ENCODE measurements at places on chromosomes 7 and 10. TPM values are rescaled to one million over a fixed set of nuclear protein-coding genes. Genes with fewer than 3 reads are reported as not detected.

- no peaks in the 10 kb centered on the region for H3K4me1 ChIP-seq
- H3K36me3 ChIP-seq, result no peaks in the 10 kb centered on the region
- no peaks in the 10 kb centered on the region for H3K27me3 ChIP-seq
- no peak for DNase-seq
Measured at GRCh38 chr10:1517684-1518083, 219.6 kb downstream of the ADARB2 start.

Gene ADAM22
- 0.85 TPM for total RNA-seq

DNA sequence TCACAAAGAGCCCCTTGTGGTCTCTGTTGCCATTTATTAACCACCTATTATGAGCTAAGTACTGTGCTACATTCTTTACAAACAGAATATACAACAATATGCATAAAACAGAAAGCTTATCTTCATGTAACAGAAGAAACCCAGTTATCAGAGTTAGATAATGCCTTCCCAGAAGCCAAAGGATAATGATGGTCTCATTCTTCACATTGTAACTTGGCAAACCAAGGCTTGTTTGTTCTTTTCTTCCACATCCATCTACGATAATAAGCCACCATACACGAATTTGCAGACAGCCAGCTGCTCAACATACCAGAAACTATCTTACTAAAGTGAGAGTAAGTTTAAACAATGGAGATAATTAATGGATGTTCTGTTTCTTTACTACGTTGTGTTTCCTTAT is 127.6 kb downstream of the NEBL start:
- no peak overlapping the region for H3K27ac ChIP-seq
- no peaks in the 10 kb centered on the region for H3K36me3 ChIP-seq
- no peaks in the 10 kb centered on the region for H3K4me1 ChIP-seq
- no peak for DNase-seq
- H3K27me3 ChIP-seq, result no peaks in the 10 kb centered on the region
- no peak overlapping the region for H3K4me3 ChIP-seq

GRCh38 chr7:113548561-113548960 is 370.2 kb downstream of the PPP1R3A start:
- H3K4me3 ChIP-seq, result no peak overlapping the region
- H3K4me1 ChIP-seq, result no peaks in the 10 kb centered on the region
- no peaks in the 10 kb centered on the region for H3K36me3 ChIP-seq
- no peak overlapping the region for H3K27ac ChIP-seq
- DNase-seq, result no peak

DNA sequence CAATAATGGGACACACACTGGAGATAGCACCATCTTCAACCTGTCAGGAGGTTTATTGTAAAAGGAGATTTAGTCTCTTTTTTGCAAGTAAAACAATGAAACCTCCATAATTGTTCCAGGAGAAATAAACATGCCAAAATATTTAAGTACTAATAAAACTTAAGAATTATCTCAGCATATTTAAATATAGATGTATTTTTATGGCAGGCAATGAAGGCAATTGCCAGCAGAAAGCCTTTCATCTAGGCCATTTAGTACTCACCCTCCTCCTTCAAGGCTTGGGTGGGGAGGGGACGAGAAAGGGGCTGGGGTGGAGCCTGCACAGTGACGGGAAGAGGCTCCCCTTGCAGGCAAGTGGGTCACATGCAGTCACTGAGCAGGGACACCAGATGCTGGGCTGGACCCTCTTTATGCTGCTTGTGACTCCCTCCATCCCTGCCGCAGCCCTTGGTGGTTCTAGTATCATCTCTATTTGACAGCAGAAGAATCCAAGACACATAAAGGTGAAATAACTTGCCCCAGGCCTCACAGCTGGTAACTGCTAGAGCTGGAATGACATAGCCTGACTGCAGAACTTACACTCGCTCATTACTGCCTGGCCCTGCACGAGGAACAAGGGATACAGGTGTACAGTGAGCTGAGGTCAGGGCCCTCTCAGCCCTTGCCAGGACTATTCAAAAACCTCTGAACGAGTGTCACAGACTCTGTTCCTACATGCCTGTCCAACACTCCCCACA is 449.5 kb upstream of the ZMIZ1 start:
- no peak overlapping the region for H3K4me3 ChIP-seq
- no peak for DNase-seq
- no peaks in the 10 kb centered on the region for H3K27me3 ChIP-seq
- no peak overlapping the region for H3K27ac ChIP-seq
- H3K4me1 ChIP-seq, result no peaks in the 10 kb centered on the region

- peaks cover 8% of the 10 kb centered on the region for H3K4me1 ChIP-seq
- no peak for DNase-seq
- no peak overlapping the region for H3K27ac ChIP-seq
- H3K4me3 ChIP-seq, result no peak overlapping the region
Measured at GRCh38 chr7:159063046-159063840, 81.4 kb downstream of the VIPR2 start.

Gene SFTPA1
- total RNA-seq, result not detected

- H3K4me3 ChIP-seq, result no peak overlapping the region
- H3K4me1 ChIP-seq, result no peaks in the 10 kb centered on the region
- no peak overlapping the region for H3K27ac ChIP-seq
- H3K27me3 ChIP-seq, result no peaks in the 10 kb centered on the region
- peak; percentile 37 for DNase-seq
Measured at GRCh38 chr7:100400656-100401055, 27.4 kb downstream of the PILRA start.

DNA sequence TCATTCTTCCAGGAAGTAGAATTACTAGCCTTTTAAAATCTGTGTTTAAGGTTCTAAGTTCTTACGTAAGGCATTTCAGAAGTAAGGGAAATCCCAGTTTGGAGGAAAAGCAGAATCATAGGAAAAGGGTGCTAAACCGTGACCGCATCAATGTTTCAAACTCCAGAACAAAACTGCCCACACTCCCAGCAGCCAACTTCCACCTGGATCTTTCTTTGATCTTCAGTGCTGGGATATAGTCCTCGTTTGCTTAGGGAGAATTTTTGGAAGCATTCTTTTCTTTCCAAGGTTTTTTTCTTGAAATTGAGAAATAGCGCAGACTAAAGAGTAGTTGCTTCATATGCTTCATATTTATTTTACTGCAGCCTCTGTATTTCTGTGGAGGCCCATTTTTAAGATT is 8.9 kb downstream of the PROSER2 start:
- H3K4me1 ChIP-seq, result no peaks in the 10 kb centered on the region
- H3K36me3 ChIP-seq, result no peaks in the 10 kb centered on the region
- DNase-seq, result no peak
- H3K4me3 ChIP-seq, result no peak overlapping the region
- H3K27me3 ChIP-seq, result no peaks in the 10 kb centered on the region

- no peaks in the 10 kb centered on the region for H3K4me1 ChIP-seq
- no peaks in the 10 kb centered on the region for H3K27me3 ChIP-seq
- no peaks in the 10 kb centered on the region for H3K36me3 ChIP-seq
- H3K27ac ChIP-seq, result no peak overlapping the region
- no peak overlapping the region for H3K4me3 ChIP-seq
- no peak for DNase-seq
Measured at GRCh38 chr10:63068246-63068645, 64.9 kb upstream of the NRBF2 start.

DNA sequence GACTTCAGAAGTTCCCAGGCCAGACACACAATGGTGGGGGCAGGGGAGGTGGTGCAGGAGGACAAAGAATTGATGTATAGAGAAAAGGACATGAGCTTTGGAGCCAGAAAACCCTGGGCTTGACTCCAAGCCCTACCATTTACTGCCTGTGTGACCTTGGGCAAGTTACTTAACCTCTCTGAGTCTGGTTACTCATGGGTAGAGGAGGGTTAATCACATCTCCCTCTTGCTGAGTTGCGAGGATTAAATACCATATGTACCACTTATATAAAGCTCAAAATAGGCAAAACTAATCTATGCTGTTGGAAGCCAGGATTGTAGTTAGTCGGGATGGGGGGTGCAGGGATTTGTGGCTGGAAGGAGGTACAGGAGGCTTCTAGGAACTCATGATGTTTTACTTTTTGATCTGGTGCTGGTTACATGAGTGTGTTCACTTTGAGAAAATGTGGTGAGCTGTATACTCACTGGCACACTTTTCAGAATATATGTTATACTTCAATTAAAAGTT is 106.8 kb downstream of the SLIT1 start:
- no peaks in the 10 kb centered on the region for H3K4me1 ChIP-seq
- no peaks in the 10 kb centered on the region for H3K27me3 ChIP-seq
- no peak for DNase-seq
- H3K27ac ChIP-seq, result no peak overlapping the region
- no peak overlapping the region for H3K4me3 ChIP-seq

GRCh38 chr10:119113751-119114732 is 10.1 kb downstream of the DENND10 start:
- no peaks in the 10 kb centered on the region for H3K4me1 ChIP-seq
- H3K36me3 ChIP-seq, result peaks cover 78% of the 10 kb centered on the region
- no peak overlapping the region for H3K27ac ChIP-seq
- no peaks in the 10 kb centered on the region for H3K27me3 ChIP-seq
- no peak for DNase-seq

DNA sequence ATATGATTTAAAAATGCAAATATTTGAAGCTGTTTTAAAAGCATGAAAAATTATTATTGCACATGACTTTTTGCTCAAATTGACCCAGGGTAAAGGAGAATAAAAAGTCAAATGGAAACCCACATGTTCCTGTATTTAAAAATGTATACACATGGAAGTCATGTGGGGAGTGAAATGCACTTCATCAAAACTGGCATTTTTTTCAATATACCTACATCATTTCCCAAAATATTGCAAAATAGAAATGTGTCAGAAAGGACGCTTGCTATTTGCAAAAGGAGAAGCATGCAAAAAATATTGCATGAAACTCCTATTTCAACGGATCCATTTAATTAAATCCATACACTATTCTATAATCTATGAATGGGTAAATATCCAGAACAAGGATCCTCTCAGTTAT is 117.0 kb downstream of the POU6F2 start:
- no peak overlapping the region for H3K27ac ChIP-seq
- no peaks in the 10 kb centered on the region for H3K27me3 ChIP-seq
- no peak overlapping the region for H3K4me3 ChIP-seq
- DNase-seq, result no peak
- no peaks in the 10 kb centered on the region for H3K36me3 ChIP-seq

Gene PHKG1
- total RNA-seq, result 1.1 TPM

Gene ARHGEF35
- 0.75 TPM for total RNA-seq

DNA sequence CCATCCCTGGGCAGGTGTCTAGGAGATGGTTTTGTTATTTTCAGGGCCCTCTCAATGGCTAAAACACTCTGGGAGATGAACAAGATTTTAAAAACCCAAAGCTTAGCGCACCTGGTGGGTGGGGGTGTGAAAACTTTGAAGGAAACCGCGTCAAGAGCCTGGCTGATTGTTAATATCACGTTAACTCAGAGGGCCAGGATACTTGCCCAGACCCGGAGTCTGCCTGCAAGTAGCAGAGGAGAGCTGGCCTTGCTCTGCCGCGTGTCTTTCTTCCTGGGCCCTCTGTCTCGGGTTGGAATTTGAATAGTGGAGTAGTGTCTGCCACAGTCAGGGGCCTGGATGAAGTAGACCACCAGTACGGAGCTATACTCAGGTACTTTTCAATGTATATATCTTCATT is 1.1 kb downstream of the MGMT start:
- H3K27me3 ChIP-seq, result no peaks in the 10 kb centered on the region
- no peak overlapping the region for H3K27ac ChIP-seq
- H3K4me1 ChIP-seq, result peaks cover 9% of the 10 kb centered on the region
- DNase-seq, result no peak
- no peak overlapping the region for H3K4me3 ChIP-seq
- H3K36me3 ChIP-seq, result peaks cover 5% of the 10 kb centered on the region

GRCh38 chr7:29105752-29106668 is 40.3 kb downstream of the CPVL start:
- no peak for DNase-seq
- H3K27ac ChIP-seq, result no peak overlapping the region
- H3K36me3 ChIP-seq, result no peaks in the 10 kb centered on the region

GRCh38 chr10:118737603-118738302 is 17.0 kb downstream of the CACUL1 start:
- DNase-seq, result no peak
- no peaks in the 10 kb centered on the region for H3K27me3 ChIP-seq
- H3K36me3 ChIP-seq, result no peaks in the 10 kb centered on the region
- peaks cover 35% of the 10 kb centered on the region for H3K4me1 ChIP-seq
- no peak overlapping the region for H3K4me3 ChIP-seq

DNA sequence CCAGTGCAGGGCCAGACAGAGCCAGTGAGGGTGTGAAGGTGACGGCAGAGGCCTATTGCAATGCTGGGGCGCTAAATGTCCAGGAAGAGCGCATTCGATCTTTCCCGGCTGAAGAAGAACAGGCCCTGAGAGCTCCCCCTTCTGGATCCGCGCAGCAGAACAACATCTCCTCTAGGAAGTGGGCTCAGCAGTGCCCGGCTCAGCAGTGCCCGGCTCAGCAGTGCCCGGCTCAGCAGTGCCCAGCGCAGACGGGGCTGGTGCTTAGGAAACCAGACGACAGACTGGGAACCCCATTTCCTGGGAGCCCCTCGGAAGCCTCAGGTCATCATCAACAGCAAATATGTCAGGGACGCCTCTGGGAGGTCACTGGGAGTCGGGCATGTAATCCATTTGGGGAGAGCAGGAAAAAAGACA is 4.7 kb upstream of the NOS3 start:
- H3K4me1 ChIP-seq, result no peaks in the 10 kb centered on the region
- no peaks in the 10 kb centered on the region for H3K36me3 ChIP-seq
- H3K4me3 ChIP-seq, result no peak overlapping the region
- no peak for DNase-seq
- H3K27me3 ChIP-seq, result no peaks in the 10 kb centered on the region
- H3K27ac ChIP-seq, result no peak overlapping the region

GRCh38 chr10:78859266-78859665 is 209.5 kb upstream of the ZMIZ1 start:
- H3K4me3 ChIP-seq, result no peak overlapping the region
- H3K4me1 ChIP-seq, result no peaks in the 10 kb centered on the region
- DNase-seq, result no peak

Gene MSMB
- not detected for total RNA-seq

Gene STN1
- 24.5 TPM for total RNA-seq

Gene GRK5
- total RNA-seq, result 75.5 TPM

Gene MOSPD3
- 11.0 TPM for total RNA-seq

Gene NPY4R
- total RNA-seq, result not detected

GRCh38 chr10:9807846-9808245 is 1209.8 kb upstream of the CELF2 start:
- H3K27ac ChIP-seq, result no peak overlapping the region
- no peak overlapping the region for H3K4me3 ChIP-seq
- H3K36me3 ChIP-seq, result no peaks in the 10 kb centered on the region
- no peaks in the 10 kb centered on the region for H3K4me1 ChIP-seq
- no peak for DNase-seq
- H3K27me3 ChIP-seq, result no peaks in the 10 kb centered on the region
